H7 (cell line): ENCODE measurements at places on chromosomes 11 and 22.

GRCh38 chr22:25942856-25943411 lies 200.9 kb downstream of the MYO18B start:
- peak; percentile 40 for DNase-seq

DNA sequence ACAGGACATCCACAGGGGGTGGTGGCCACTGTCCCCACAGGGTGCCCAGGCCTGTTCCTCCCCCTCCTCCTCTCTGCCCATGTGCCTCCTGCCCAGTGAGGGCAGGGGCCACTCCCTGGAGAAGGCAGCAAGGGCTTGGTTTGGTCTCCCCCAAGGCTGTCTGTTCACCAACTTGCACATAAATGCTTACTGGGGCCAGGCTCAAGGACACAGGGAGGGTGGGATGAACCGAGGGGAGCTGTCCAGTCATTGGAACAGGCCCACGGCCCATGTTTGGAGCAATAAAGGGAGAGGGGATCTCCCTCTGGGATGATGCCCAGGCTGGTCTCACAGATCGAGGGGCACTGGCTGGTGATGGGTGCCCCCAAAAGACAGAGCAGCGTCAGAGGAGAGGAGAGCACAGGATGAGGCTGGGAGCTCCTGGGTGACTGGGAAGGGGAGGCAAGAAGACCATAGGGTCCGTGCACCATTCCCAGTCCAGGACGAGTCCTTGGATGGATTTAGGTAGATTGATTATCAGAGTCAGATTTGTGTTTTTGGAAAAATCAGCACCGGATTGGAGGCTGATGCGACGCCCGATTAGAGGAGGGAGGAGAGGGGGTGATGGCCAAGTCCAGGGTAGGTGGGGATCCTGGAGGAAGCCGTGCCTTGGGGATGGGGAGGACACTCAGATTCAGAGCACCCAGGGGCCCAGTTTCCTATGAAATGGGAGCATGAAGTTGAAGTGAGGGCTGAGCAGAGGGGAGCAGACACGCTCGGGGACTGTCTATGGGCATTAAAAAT lies 1.1 kb downstream of the IGLL5 start:
- DNase-seq, result peak; percentile 34

- DNase-seq, result no peak
Measured at GRCh38 chr22:29002603-29003002, 59.0 kb downstream of the C22orf31 start.

- DNase-seq, result no peak
Measured at GRCh38 chr11:86793307-86793706, 7.0 kb upstream of the PRSS23 start.

GRCh38 chr11:130854483-130854882 lies 61.8 kb downstream of the SNX19 start:
- no peak for DNase-seq

DNA sequence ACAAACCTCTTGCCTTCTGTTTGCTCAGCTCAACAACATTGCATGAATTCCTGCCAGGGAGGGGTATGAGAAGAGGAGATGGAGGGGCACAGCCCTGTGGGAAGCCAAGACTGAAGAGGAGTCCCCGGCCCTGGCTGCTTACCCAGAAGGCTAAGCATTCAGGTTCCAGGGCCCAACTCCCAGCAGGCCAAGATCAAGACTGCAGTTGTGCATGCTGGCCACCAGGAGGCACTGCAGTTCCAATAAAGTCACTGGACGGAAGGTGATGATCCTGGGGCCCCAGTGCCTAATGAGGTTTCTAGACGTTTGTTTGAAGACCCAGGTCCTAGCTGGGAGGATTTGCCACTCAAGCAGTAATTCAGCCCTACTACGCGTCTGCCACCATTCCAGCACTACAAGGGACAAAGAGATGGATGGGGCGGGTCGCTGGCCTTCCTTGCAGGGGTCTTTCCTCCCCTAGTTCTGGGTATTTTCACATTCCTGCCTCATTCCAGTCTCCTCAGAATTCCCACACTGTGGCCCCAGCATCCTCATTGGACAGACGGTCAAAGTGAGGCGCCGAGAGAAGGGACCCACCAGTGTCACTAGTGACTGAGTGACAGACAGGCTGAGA lies 23.6 kb downstream of the ALX4 start:
- peak; percentile 94 for DNase-seq

DNA sequence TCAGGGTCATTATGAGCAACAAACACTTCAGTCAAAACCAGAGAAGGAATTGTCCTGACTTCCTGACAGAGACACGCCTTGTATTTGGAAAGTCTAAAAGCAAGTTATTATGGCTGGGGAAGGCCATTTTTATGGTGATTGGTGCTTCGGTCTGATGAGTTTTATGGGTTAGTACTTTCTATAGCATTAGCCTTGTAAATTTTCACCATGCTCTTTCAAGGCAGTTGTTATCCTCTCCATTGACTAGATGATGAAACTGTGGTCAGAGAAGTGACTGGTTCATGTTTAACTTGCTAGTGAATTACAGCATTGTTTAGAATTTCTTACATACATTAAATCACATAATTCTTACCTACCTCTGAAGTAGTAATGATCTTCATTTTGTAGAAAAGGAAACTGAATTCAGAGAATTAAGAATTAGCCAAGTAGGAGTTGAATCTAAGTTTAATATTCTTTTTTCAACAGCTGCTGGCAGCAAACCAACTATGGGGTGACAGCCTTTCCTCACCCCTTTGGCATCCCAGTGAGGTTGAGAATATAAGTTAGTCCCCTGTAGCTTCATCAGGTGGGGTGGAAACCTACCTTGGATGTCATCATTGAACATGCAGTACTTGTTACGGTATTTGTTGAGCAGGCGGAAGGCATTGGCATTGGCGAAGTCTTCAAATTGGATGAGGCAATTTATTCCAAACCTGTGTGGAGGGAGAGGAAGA lies 90.0 kb downstream of the CCDC81 start:
- DNase-seq, result no peak

DNA sequence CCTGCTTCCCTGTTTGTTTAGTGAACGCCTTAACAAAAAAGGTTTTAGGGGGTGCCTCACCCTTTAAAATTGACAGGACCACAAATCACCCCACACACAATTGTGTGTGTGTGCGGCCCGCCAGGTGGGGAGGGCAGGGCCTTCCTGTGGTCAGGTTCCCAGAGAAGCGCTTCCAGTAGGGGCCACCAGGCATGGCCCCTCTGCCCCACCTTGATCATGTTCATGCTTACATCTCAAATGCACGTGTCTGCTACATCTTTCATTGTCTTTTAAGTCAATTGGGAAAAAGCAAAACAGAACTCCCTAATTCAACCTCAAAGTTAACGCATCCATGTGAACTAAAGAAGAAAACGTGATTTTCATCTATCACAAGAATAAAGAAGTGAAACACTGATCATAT lies 1335.3 kb downstream of the TBC1D22A start:
- DNase-seq, result no peak

DNA sequence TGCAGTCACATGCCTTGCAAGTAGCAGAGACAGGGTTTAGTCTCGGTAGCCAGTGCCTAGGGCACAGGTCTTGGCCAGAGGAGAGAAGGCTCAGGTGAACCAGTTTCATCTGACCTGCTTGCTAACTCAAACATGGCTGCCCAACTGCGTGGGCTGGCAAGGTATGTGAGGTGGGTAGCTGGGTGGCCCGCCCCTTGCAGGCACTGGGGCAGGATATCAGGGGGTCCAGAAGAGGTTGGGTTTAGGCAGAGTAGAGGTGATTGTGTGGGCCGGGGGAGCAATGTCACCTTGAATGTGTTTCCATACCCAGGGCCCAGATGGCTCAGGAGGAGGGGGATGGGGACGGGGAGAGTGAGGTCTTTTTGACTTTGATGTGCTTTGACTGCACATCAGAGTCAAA lies 37.7 kb downstream of the ST3GAL4 start:
- no peak for DNase-seq

DNA sequence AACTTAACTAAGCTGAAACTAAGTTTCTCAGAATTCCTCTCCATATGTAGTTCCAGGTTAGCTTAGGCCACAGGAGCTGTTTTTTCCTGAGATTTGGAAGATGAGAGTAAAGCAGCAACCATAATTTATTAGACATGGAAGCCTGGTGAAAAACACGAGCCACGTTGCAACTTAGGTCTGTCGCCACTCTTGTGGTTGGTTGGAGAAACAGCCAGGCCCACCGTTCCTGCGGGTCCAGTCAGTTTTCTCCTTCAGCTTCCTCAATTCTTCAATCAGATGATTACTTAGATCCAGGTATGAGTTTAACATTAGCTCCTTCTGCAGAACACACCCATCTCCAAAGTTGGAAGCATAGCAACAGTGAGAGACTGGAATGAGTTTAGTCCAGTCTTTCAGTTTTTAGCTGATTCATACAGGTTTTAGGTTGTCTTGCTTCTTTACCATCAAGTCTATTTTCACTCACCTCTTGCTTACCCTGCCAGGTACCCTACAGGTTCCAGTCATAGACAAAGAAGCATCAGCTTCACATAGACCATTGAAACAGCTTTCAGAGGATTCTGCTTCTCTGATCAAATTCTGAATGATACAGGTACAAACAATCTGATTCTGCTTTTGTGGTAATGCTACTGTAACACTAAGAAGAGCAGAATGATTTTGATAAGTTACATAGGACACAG lies 18.6 kb downstream of the CASP12 start:
- DNase-seq, result no peak

DNA sequence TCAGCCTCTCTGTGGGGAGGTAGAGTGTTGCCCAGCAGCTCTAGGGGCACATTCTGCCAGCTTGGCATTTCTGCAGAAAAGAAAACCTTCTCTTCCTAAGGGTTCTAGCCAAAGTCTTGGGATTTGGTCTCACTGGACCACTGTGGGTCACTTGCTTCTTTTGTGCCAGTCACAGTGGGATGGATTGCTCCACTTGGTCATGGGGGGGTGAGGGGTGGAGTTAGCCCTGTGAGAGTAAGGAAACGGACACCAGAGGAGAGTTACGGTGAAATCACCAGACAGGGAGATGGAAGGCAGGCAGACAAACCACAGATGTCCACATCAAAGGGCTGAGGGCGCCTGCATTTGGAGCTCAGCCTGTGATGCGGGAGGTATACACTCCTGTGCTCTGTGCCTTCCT lies 10.8 kb downstream of the SGSM1 start:
- no peak for DNase-seq

GRCh38 chr11:6332066-6332465 lies 11.8 kb upstream of the CAVIN3 start:
- no peak for DNase-seq

- peak; percentile 73 for DNase-seq
Measured at GRCh38 chr11:113457784-113458183, 17.4 kb downstream of the DRD2 start.

GRCh38 chr22:24481641-24482040 lies 13.5 kb upstream of the UPB1 start:
- no peak for DNase-seq

DNA sequence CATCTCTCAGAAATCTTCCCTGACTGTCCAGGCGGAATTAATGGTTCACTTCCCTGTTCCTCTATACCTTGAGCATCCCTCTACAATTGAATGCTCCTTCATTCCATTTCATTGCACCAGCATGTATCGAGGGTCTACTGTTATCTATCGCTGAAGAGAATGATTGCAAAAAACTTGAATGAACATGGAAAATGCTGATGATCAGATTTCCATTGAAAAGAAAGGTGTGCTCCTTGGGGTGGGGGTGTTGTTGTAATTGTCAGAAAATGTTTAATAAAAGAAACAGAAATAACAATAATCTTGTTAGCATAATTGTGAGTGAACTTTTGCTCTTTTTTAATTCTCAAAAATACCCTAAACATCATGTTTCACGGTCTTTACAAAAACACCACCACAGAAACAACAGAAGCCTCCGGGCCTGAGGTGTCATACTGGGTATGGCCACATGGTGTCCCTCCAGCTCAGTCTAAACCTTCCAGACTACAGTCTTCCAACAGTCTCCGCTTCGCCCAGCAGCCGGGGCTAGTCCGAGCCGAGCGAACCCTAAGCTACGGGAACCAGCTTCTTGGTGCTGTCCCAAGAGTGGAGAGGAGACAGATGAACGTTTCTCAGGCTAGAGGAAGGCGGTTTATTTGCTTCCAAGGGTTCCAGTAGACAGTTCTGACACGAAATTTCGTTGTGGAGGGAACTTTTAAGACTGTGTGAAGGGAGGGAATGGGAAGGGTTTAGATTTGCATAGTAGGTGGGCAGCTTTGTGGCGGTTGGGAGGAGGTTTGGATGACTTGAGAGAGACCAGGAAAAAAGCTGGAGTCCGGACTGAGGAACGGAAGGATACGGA lies 75.8 kb upstream of the ZBED5 start:
- DNase-seq, result peak; percentile 68

- DNase-seq, result peak; percentile 98
Measured at GRCh38 chr11:12008790-12009616, 577 bp upstream of the DKK3 start.

DNA sequence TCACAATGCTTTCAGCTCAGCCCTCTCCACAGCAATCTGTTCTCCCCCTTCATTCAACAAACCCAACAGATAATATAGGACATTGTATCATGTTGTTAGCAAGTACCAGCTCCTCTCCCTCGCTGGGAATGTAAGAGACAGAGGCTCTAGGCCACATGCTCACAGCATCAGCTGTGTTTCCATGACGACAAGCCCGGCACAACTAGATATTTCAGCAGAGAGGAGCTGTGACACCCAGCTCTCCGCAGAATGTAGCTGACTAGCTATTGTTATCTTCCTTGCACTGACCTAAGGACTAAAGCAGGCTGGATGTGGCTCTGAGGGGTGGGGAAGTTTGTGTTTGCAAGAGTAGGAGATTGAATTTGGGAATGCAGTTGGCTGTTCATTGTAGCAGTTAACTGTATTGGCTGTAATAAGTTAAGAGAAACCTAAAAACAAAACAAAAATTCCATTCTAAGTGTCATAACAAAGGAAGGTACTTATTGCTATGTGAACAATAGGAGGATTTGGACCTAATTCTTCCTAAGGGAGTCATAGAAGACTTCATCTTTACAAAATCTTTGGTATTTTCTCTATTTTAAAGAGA lies 28.0 kb upstream of the RRAS2 start:
- DNase-seq, result peak; percentile 63

- DNase-seq, result no peak
Measured at GRCh38 chr22:40273319-40273718, 73.0 kb upstream of the ADSL start.

DNA sequence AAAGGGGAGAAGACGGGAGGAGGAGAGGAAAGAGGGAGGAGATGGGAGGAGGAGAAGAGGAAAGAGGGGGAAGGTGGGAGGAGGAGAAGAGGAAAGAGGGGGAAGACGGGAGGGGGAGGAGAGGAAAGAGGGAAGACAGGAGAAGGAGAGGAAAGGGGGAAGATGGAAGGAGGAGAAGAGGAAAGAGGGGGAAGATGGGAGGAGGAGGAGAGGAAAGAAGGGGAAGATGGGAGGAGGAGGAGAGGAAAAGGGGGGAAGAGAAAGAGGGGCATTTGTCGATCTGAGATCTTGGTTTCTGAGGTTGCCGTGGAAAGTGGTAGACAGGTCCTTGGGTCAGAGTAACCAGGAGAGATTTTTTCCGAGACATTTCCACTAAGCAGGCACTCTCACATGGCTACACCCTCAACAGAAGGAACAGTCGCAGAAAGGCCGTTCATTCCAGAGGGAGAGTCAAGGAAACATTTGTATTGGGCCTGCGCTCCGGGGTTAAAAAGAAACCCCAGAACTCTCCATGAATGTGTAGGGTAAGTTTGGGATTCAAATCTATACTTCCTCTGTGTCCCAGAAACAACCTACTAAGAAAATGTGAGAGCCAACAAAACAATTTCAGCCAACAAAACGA lies 39.8 kb upstream of the CARS1 start:
- DNase-seq, result peak; percentile 8

GRCh38 chr11:2151500-2152257 lies 9.3 kb downstream of the INS start:
- peak; percentile 97 for DNase-seq

- no peak for DNase-seq
Measured at GRCh38 chr11:104665641-104666040, 232.6 kb downstream of the CASP12 start.

GRCh38 chr11:111120161-111120560 lies 125.4 kb upstream of the POU2AF2 start:
- DNase-seq, result no peak
